ENCODE measurements at places on chromosomes 6 and 20. TPM values are rescaled to one million over a fixed set of nuclear protein-coding genes. Genes with fewer than 3 reads are reported as not detected.

The COL10A1 gene
- 5.2 TPM for total RNA-seq

The GSTA2 gene
- not detected for total RNA-seq

The DACT2 gene
- not detected for total RNA-seq

The PARD6B gene
- 0.66 TPM for total RNA-seq

The CYP39A1 gene
- 1.3 TPM for total RNA-seq

The LY6G5C gene
- 0.73 TPM for total RNA-seq

The SLC9A8 gene
- total RNA-seq: 7.3 TPM

The PSMB9 gene
- total RNA-seq: 42.3 TPM

The PAK5 gene
- under 0.01 TPM for total RNA-seq

The PEDS1 gene
- total RNA-seq: 11.3 TPM

The LY6G5B gene
- total RNA-seq: 3.8 TPM

The LIME1 gene
- 9.3 TPM for total RNA-seq

The PRSS16 gene
- total RNA-seq: not detected
